ENCODE measurements at places on chromosomes 11 and 22.

DNA sequence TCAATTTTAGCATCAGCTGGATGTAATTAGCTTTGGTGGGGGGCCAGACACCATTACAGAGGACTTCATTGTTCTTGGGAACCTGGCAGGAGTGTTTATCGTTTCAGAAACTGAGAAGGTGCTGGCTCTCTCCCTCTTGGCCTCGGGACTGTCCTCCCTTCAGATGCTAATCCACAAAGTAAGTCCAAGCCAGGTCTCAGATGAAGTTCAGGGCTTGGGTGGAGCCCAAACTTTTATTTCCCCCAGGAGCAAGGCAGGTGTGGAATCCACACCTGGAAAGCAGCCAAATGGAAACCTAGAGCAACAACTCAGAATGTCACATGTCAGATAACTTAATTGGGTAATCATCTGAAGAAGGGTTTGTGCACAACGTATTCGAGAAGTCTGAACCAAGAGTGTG, 119.2 kb downstream of the ME3 start:
- DNase-seq, result no peak

- no peak for DNase-seq
Observed at GRCh38 chr22:50317178-50317577, 9.6 kb downstream of the DENND6B start.

DNA sequence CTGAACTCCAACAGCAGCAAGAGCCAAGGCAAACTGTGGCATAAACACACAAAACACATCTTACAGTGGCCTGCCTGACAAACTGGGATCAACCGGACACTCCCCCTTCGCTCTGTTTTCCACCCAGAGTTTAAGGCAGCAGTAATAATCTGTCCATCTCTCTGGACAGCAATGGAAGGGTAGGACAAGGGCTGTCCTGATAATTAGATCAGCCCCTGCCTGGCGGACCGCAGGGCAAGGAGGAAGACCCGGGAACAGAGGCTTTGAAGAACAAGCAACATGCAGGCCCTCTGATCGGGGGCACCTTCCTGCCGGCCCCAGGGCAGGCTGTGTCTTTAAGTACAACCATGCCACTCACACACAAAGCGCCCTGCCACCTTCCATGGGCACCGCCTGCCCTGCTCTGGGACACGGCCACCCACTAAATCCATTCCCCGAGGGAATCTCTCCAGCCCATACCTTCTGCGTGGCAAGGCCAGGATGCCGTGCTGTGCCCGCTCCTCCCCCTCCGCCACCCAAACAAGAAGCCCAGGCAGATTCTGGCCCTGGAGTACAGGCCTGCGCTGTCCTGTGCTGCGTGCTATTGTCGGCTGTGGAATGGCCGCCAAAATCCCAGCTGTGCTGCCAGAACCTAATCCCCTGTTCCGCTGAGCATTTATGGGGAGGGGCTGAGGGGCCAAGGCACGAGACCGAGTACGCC, 38.8 kb downstream of the NUMA1 start:
- peak; percentile 31 for DNase-seq

DNA sequence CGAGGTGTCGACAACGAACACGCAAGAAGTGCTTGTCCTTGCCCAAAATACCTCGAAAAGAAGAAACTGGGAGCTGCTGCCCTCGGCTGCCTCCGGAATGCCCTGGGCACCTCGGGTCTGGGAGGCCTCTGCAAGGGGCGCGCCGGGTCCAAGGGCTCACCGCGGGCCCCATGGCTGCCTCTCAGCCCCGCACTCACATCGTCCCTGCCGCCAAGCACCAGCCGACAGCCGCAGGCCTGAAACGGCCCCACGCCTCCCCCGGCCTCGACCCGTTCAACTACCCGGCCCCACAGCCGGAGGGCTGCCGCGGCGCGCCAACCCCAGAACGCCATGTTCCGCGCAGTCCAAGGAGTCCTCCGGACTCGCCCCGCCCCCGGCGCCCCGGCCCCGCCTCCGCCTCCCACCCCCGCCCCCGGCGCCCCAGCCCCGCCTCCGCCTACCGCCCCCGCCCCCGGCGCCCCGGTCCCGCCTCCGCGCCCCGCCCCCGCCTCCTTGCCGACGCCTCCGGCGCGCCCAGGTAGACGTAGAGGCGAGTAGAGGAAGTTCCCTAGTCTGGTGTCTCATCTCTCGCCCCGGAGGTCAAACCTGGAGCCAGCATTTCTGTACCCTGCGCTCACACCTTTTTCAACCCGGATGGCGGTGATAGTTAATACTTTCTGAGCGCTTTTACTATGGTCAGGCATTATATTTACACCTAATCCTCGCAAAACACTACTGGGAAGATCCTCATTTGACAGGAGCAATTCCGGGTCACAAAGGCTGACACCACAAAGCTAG, at the start of gene SIRT3:
Gene SIRT3 (minus strand): TSS at position 346 of the 777 bp plus-strand sequence. CDS start 14 bp downstream, at position 332.
- peak; percentile 69 for DNase-seq

GRCh38 chr11:18713646-18714442, 12.1 kb downstream of the IGSF22 start:
- DNase-seq, result no peak

GRCh38 chr22:41356430-41357028, 25.2 kb upstream of the TEF start:
- no peak for DNase-seq

DNA sequence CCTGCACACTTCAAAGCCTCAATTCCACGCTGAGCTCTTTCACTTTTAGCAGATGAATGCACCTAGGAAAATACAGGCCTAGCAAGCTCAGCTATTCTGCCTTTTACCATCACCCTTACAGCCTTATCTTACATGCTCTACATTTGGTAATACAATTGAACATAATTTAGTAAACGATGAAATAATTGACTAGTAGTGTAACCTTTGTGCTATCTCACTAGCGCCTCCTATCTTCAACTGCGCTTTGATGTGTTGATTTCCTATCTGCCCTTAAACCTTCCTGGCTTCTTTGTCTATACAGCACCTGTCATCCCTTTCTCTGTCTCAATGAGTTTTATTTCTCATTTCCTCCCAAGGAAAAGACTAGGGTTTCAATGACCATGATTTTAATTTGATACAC, 149.7 kb downstream of the LRRC4C start:
- DNase-seq, result no peak
